ENCODE measurements at places on chromosomes 1 and 21.

GRCh38 chr1:2189459-2190425 is 4.8 kb downstream of the FAAP20 start:
- DNase-seq, result peak; percentile 97

GRCh38 chr1:152440635-152441471 is 26.8 kb upstream of the CRNN start:
- peak; percentile 73 for DNase-seq

DNA sequence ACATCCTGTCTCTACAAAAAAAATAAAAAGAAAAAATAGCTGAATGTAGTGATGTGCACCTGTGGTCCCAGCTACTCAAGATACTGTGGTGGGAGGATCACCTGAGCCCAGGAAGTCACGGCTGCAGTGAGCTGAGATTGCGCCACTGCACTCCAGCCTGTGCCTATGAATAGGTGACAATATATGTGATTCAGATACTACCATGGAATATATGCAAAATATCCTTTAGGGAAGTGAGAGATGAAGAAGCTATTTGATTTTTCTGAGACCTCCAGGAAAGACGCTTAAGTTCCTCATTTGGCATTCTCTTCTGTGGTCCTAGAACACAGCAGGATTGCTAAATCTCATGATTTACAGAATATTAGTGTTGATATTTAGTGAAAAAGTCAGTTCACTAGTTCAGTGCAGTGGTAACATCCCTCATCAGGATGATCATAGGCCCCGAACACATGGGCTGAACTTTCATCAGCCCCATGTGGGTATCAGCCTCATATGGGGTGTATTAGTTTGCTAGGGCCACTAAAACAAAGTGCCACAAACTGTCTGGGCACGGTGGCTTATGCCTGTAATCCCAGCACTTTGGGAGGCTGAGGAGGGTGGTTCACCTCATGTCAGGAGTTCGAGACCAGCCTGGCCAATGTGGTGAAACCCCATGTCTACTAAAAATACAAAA is 6.0 kb upstream of the VASH2 start:
- no peak for DNase-seq

- peak; percentile 80 for DNase-seq
Observed at GRCh38 chr21:41612674-41613532, 104.9 kb upstream of the TMPRSS2 start.

DNA sequence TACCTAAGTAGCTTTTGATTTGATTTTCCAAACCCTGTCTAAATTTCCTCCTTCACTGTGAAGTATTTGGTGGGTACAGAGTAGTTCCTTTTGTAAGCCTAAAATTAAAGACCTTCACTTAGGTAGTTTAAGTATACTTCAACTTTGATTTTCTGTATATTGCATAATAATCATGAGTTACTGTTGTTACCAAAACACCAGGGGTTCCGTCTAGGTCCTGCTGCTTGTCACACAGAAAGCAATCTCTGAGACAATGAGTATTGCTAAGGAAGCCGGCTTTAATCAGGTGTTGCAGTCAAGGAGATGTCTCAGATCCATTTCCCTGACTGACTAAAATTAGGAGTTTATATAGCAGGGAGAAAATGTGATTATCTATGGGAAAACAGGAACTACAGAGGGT is 15.3 kb downstream of the RPS6KC1 start:
- DNase-seq, result no peak

DNA sequence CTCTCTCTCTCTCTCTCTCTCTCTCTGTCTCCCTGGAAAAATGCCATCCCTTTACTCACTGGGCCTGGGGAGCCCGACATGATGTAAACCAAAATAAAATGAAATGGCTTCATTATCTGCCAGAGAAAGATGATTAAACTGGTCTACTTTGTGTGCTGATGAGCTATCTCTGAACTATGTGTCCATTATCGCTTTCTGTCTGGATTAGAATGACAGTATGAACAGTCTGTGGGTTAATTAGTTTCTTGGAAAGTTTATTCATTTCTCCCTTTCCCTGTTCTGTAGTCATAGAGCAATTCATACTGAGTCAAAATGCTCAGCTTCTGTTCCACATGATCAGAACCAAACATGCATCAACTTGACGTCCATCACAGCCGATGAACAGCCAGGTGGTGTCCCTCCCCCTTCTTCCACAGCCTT is 72.4 kb upstream of the KCND3 start:
- no peak for DNase-seq

- no peak for DNase-seq
Observed at GRCh38 chr1:154765970-154766369, 104.1 kb downstream of the KCNN3 start.

DNA sequence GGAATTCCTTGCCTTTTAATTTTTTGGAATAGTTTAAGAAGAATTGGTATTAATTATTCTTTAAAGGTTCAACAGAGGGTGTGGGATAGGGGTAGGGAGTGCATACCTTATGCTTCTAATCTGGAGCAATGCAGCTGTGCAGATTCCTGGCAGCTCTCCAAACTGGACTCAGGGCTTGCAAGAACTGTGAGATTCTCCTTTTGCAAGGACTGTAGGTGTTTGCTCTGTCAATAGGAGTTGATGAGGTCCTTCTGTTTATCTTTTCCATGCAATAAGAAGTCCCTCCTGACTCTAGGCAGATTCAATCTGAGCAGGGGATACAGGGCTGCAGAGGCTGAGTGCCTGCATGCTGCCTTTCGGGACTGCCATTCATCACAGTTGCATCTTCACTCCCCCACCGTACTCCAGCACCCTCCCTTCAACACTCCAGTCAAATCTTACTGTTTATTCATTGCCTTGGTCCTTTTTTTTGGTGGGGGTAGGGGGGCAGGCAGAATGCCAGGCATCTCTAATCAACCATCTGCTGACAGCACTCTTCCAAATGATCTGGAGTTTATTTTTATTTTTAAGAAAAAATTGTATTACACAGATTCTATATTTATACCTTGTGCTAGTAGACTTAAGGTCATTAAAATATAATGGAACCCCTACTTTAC is 122.3 kb downstream of the DISC1 start:
- peak; percentile 28 for DNase-seq

DNA sequence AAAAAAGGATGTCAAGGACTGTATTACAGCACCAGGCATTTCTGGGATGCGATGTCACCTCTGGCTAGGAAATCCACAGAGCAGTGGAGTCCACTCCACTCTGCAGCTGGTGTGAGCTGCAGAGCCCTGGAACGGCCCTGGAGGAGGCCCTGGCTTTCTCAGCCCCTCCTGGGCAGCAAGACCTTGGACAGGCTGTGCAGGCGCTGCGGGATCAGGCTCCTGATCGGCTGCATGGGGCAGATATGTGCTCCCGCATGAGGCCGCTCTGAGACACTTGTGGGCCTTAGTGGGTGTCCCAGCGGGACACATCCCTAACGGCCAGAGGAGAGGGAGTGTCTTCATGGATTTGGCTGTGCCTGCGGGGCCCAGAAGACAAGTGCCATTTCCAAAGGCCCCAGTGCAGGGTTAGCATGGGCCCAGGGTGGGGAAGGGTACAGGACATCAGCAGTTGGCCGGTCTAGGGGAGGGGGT is 6.2 kb downstream of the DNMT3L start:
- no peak for DNase-seq

- DNase-seq, result no peak
Observed at GRCh38 chr1:39080269-39080826, 54.2 kb downstream of the NDUFS5 start.

- DNase-seq, result no peak
Observed at GRCh38 chr1:165116732-165117131, 239.8 kb downstream of the LMX1A start.

DNA sequence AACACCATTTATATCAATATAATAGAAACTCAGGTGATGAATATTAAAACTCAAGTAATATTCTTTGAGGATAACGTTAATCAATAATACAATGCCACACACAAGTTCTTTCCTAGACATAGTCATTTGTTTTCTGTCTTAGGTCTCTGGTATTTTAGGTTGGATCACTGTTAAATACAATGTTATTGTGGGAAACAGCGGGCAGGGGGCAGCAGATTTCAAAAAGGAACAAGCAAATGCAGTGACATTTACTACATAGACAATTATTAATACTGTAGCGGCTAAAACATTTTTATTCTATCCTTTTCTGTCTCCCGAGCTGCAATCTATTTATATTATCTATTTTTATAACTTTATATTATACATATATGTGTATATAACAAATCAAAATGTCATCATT is 186.4 kb upstream of the ZNHIT6 start:
- DNase-seq, result no peak

- DNase-seq, result no peak
Observed at GRCh38 chr1:90723590-90724108, 6.5 kb upstream of the BARHL2 start.

GRCh38 chr21:34132926-34133325 is 59.5 kb downstream of the MRPS6 start:
- DNase-seq, result no peak

- DNase-seq, result no peak
Observed at GRCh38 chr1:200874694-200875093, 1.9 kb downstream of the GPR25 start.

DNA sequence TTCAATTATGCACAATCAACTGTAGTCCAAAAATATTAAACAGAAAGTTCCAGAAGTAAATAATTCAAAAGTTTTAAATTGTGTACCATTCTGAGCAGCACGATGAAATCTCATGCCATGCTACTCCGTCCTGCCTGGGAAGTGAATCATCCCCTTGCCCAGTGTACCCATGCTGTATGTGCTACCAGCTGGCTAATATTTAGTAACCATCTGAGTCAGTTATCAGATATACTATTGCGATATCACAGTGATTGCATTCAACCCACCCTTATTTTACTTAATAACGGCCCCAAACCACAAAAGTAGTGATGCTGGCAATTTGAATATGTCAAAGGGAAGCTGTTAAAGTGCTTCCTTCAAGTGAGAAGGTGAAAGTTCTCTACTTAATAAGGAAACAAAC is 56.2 kb downstream of the EVI5 start:
- DNase-seq, result no peak

GRCh38 chr1:2255420-2256369 is 27.6 kb downstream of the SKI start:
- no peak for DNase-seq

- DNase-seq, result no peak
Observed at GRCh38 chr1:244664353-244664752, 11.4 kb downstream of the DESI2 start.

DNA sequence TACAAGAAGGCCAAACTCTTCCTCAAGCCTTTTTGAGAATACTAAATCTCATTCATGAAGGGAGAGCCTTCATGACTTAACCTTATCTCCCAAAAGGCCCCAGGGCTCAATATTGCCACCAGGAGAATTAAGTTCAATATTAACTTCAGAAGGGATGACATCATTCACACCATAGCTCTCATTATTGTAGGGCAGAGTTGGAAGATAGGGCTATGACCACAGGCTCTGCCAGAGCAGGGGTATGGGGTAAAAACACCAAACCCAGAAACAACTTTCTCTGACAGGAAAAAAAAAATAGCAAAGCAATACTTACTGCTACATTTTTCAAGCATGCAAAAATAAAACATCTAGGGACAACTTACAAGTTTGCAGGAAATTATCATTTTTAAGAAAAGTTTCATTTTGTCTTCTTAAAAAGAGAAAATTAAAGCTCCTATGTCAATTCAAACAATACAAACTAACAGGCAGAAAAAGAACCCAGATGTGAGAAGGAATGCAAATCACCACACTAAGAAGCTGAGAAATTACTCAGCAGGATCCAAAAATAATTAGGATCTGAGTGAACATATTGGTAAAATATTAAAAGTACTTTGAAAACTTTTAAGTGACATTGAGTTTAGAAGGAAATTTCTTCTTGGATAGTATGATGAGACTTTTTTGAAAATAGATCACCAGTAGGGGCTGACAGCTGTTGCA is 1156.5 kb downstream of the NCAM2 start:
- DNase-seq, result no peak

DNA sequence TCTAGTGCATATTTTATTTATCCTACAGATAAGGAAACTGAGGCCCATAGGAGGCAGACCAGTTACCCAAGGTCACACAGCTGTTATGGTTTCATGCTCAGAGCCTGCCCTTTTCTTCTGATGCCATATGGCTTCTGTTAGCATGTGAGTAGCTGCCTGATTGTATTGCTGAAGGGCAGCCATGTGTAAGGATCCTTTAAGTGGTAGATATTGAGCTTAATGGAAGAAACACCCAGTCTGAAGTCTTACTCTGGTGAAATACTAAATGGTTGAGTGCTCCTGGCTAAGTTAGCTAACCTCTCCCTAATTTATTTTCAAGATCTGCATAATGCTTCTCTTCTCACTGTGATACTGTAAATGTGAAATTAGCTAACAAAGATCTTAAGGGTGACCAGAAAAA is 30.9 kb downstream of the ADAMTS5 start:
- no peak for DNase-seq

- DNase-seq, result no peak
Observed at GRCh38 chr1:155531624-155532023, 31.0 kb downstream of the ASH1L start.

GRCh38 chr1:233512538-233512937 is 101.4 kb upstream of the KCNK1 start:
- DNase-seq, result no peak

GRCh38 chr1:158145173-158145719 is 35.4 kb upstream of the CD1D start:
- peak; percentile 76 for DNase-seq

DNA sequence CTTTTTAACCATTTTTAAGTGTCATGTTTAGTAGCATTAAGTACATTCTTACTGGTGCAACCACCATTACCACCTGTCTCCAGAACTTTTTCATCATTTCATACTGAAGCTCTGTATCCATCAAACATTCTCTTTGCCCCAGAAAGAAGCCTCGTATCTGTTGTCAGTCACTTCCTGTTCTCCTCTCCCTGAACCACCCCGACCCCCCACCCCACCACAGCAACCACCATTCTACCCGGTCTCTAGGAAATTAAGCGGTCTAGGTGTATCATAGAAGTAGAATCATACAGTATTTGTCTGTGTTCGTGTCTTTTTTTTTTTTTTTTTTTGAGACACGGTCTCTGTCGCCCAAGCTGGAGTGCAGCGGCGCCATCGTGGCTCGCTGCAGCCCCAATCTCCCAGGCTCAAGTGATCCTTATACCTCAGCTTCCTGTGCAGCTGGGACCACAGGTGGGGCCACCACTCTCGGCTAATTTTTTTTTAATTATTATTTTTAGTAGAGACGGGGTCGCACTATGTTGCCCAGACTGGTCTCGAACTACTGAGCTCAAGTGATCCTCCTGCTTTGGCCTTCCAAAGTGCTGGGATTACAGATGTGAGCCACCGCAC is 23.7 kb upstream of the EPHA8 start:
- DNase-seq, result no peak

GRCh38 chr1:51689075-51689440 is 72.2 kb downstream of the OSBPL9 start:
- DNase-seq, result no peak

DNA sequence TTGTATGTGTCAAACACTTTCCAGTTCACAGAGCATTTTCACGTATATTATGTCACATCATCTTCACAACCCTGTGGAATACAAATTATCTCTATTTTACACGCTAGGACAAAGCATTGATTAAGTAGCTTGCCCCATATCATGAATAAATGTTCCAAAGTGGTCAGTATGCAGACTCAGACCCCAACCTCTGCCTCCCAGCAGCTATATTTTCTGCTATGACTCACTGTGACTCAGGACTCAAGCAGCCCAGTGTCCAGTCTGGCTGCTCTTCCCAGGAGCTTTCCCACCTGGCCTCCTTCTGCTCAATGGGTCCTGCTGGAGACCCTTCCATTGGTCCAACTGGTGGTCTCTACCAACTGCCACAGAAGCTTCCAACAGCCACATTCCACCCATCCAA is 56.0 kb upstream of the RAP1A start:
- no peak for DNase-seq

Measured in heart left ventricle (tissue), 16 donors.